ENCODE measurements at places on chromosomes 12 and 14. TPM values are rescaled to one million over a fixed set of nuclear protein-coding genes. Genes with fewer than 3 reads are reported as not detected.

The KITLG gene
- total RNA-seq = not detected

The VRTN gene
- total RNA-seq = not detected

The SLC10A1 gene
- not detected for total RNA-seq

The PTPRB gene
- not detected for total RNA-seq

The CLEC2A gene
- total RNA-seq = not detected

The KLRB1 gene
- not detected for total RNA-seq

The SCARB1 gene
- total RNA-seq = 25.8 TPM

The PIP4P1 gene
- 97.5 TPM for total RNA-seq

The EPYC gene
- total RNA-seq = not detected

DNA sequence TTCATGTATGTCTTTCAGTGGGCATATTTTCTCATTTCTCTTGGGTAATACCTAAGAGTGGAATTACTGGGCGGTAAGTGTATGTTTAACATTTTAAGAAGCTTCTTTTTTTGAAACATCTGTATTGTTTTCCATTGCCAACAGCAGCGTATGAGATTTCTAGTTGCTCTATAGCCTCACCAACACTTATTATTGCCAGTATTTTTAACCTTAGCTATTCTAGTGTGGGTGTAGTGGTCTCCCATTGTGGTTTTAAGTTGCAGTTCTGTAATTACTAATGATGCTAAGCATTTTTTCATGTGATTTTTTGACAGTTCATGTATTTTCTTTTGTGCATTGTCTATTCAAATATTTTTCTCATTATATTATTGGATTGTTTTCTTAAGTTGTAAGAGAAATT, 101.9 kb upstream of the EEA1 start:
- no peak for DNase-seq

- DNase-seq = no peak
Measured at GRCh38 chr14:99215277-99215676, 56.7 kb downstream of the BCL11B start.

DNA sequence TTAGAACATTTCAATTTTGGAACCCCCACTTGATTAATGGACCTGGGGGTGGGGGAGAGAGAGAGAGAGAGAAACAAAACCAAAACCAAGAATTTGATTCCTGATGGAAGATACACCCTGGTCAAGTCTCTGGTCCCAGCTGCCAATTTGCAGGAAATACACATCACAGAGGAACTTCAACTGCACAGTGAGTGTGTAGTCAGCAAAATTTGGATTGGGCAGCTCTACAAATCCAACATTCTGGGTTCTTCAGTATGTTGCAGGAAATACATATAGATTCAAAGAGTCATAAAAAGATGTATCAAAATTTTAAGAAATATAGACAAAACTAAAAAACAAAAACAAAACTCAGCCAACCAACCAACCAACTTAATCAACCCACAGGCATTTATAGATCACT, 17.4 kb downstream of the DNAH10 start:
- no peak for DNase-seq

- no peak for DNase-seq
Measured at GRCh38 chr12:42322567-42322966, 3.3 kb downstream of the ZCRB1 start.

- no peak for DNase-seq
Measured at GRCh38 chr14:55477680-55478079, 37.3 kb upstream of the TBPL2 start.

- no peak for DNase-seq
Measured at GRCh38 chr12:14317362-14318146, 47.9 kb upstream of the ATF7IP start.

- no peak for DNase-seq
Measured at GRCh38 chr12:68428724-68429501, 96.8 kb upstream of the MDM1 start.

GRCh38 chr12:66043035-66043434, 87.5 kb downstream of the LLPH start:
- no peak for DNase-seq

- no peak for DNase-seq
Measured at GRCh38 chr12:31019561-31019960, 54.1 kb upstream of the DDX11 start.

DNA sequence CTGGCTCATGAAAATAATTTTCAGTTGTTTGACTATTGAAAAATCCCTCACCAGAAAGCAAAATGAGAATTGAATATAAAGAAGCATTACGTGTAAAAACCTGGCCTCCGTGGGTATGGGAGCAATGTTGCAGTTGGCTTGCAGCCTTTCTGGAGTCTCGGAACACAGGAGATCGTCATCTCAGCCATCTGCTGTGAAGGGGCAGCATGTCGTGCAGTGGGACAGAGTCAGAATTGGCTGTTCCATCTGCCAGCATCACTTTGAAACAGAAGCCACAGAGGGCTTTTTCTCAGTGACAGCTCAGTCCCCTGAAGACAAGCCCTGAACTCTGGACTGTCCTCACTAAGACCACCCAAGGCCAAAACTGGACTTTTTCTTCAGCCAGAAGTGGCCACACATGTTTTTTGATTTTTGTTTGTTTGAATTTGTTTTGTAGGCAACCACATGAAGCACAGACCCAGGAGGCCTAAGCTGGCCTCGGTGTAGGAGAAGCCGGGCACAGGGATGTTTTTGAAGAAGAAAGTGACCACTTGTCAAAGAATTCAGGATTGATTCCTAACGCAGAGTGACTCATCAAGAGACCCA, 170.8 kb upstream of the DYRK2 start:
- DNase-seq = no peak

- DNase-seq = no peak
Measured at GRCh38 chr14:102899516-102899900, 23.0 kb upstream of the AMN start.

DNA sequence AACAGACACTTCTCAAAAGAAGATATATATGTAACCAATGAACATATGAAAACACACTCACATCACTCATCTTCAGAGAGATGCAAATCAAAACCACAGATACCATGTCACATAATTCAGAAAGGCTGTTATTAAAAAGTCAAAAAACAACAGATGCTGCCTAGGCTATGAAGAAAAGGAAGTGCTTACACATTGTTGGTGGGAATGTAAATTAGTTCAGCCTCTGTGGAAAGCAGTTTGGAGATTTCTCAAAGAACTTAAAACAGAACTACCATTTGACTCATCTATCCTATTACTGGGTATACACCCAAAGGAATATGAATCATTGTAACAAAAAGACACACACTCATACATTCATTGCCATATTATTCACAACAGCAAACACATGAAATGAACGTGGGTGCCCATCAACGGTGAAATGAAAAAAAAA, 35.1 kb downstream of the EIF2S3B start:
- DNase-seq = peak; percentile 20

DNA sequence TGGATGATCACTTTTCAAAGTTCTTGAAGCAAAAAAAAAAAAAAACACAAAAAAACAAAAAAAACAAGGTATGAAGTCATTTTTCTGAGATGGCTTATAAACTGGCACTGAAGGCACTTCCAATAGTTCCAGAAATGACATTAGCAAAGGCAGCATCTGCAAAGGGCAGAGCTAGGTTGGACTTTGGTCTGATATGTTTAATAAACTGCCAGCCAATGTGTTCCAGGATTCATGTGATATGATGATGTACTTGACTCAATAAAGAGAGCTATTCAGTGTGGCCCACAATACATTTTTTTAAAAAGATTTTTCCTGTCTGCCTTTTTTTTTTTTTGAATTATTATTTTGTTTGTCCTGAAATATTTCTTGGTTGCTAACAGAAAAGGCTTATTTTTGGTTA, 79.6 kb downstream of the VRK1 start:
- DNase-seq = no peak

GRCh38 chr12:131494216-131494615, 216.7 kb upstream of the SFSWAP start:
- DNase-seq = no peak

GRCh38 chr14:68214431-68214830, 394.9 kb downstream of the RAD51B start:
- no peak for DNase-seq

GRCh38 chr12:5088586-5089264, 45.0 kb downstream of the KCNA5 start:
- DNase-seq = no peak

DNA sequence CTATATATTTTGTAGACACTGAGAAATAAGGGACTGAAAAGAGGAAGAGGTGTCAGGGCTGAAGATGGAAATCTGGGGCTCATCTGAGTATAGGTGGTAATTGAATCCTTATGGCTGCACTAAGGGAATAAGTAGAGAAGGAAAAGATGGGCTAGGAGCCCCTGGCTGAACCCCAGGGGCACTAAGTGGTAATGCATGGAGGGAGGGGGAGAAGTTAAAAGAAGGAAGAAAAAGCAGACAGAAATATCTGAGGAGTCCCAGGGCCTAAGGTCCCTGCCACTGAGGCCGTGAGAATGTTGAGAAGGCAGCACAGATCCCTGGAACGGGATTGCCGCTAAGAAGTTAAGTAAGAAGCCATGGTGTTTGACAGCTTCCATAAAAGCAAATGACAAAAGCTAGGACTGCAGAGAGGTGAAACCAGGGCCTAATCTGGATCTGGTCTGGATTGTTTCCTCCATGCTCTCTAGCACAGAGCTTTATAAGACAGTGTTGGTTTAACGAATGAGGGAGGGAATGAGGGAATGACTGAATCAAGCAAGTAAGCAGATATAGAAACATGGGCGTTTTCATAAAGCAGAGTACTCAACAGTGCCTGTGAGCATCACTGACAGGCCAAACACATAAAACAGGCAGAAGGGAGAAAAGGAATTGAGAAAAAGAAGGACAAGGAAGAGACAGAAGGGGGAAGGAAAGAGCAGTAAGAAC, 92.9 kb downstream of the HMGA2 start:
- DNase-seq = no peak

GRCh38 chr12:119249383-119250155, 70.8 kb downstream of the HSPB8 start:
- DNase-seq = no peak

DNA sequence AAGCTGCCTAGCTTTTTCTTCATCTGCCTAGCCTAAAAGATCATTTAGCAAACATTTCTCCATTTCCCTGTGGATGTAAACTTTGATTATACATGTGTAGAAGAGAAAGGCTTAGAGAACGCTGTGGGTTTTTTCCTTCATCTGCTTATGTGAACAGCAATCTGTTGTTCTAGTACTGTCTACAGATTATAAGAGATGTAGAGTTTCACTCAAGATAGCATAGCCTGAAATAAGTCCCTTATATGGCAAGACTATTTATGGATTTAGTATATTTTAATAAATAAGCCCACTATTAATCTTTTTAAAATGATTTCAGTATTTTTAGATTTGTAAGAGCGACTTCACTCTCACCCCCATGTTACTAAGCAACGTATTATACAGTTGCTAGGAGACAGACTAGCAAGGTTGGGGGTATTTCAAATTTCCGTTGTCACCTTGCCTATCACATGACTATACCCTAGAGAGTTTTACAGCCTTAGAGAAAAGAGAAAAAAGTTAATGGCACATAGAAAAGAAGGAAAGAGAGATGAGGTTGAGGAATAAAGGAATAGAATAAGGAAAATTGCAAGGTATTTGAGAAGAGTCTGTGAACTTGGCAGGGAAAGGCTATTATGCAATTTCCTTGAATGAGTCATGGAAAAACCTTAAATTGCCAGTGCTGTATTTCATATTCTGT, 12.2 kb upstream of the TUBA1A start:
- peak; percentile 85 for DNase-seq

GRCh38 chr14:46574221-46574977, 77.2 kb downstream of the RPL10L start:
- DNase-seq = no peak

- DNase-seq = no peak
Measured at GRCh38 chr12:25840678-25841465, 117.6 kb upstream of the RASSF8 start.

GRCh38 chr12:51801027-51801426, 47.5 kb downstream of the FIGNL2 start:
- DNase-seq = no peak

DNA sequence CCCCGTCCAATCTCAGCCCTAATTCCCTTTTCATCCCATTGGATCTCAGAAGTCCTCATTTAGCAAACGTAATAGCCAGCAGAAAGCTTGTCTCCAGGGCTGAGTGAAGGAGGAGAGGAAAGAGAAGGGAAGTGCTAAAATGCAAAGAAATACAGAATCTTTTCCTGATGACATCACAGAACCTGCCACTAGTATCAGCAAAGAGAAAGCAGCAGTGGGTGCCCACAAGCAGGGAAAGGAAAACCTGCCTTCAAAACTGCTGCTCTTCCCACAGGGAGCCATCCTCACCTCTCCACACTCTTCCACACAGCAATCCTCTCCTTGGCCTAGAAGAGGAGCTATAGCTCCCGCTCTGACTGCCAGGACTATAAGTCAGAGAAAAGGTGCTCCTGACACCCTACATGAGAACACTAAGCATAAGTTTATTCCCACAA, 11.3 kb downstream of the MED13L start:
- no peak for DNase-seq

- no peak for DNase-seq
Measured at GRCh38 chr12:106493531-106493930, 89.3 kb upstream of the RFX4 start.

GRCh38 chr14:69088586-69088985, 64.3 kb downstream of the DCAF5 start:
- DNase-seq = no peak

GRCh38 chr14:74491956-74492775, 939 bp downstream of the NPC2 start:
- peak; percentile 63 for DNase-seq

DNA sequence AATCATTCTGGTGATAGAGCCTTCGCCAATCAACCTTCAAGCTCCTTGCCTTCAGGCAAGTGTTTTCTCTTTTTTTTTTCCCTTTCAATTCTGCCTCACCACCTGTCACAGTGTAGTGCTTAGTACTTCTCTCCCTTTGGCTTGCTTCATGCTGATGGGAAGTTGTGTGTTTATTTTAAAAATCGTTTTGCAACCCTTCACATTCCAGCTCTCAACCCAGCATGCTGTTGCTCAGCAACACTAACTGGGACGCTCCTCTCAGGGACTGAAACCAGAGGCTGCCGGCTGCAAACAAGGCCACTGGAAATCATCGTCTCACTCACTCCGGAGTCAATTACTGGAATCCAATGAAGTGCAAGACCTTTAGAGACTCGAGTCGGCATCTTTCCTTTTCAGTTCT, 342.7 kb downstream of the PRKD1 start:
- DNase-seq = no peak

GRCh38 chr14:81454572-81455218, 54.6 kb upstream of the STON2 start:
- DNase-seq = no peak

Data from B cell (primary cell).